NCI-H69 (cell line): ENCODE measurements at places on chromosomes 4 and X.

GRCh38 chrX:115912372-115912897 is 258.1 kb upstream of the AGTR2 start:
- DNase-seq = no peak

- DNase-seq = peak; percentile 68
Observed at GRCh38 chr4:128288689-128289106, 1.1 kb upstream of the PGRMC2 start.

DNA sequence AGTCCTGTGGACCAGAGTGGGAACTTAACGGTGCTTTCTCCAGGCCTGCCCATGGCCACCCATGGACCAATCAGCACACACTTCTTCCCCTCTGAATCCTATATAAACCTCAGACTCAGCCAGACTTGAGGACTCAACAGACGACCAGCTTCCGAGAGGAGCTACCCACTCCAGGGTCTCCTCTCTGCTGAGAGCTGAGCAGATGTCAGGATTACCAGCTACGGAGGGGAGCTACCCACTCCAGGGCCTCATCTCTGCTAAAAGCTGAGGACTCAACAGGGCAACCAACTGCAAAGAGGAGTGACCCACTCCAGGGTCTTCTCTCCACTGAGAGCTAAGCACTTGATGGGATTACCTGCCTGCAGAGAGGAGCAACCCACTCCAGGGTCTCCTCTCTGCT is 80.0 kb upstream of the DDX60 start:
- no peak for DNase-seq

DNA sequence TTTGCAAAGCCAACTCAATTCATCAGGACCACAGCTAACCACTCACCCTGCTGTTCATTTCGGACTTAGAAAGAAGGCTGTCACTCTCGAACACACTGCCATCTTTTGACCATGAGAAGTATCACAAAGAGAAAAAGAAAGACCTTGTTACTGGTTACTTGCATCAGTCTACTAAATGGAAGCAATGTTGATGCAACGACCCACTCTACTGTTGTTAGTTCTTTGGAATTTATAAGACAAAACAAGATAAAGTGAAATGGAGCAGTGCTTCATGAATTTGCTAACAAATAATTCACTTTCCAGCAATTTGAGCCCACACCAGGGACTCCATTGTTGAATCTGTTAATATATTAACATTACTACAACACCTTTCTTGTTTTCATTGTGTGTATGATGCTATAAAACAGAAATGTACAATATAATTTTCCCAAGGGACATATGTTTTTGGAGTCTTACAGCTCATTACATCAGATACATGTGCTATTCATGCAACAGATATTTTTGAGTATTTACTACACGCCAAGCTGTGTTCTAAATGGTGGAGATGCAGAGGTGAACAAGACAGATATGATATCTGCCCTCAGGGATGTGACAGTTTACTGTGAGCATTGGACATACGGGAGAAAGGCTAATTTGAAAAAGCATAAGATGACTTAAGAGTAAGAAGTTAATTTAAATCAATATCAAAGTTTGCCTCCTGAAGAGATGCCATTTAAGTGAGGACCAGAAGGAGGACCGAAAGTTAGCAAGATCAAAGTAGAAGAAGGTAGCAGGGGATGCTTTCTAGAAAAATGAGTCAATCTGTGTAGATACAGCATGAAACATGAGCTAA is 87.2 kb downstream of the AREG start:
- peak; percentile 29 for DNase-seq

- DNase-seq = no peak
Observed at GRCh38 chr4:24070117-24070516, 180.3 kb upstream of the PPARGC1A start.

GRCh38 chr4:24094726-24095125 is 204.9 kb upstream of the PPARGC1A start:
- no peak for DNase-seq

GRCh38 chr4:94238160-94238559 is 30.5 kb downstream of the SMARCAD1 start:
- no peak for DNase-seq

GRCh38 chr4:44194365-44194764 is 254.2 kb downstream of the KCTD8 start:
- no peak for DNase-seq

GRCh38 chr4:188955066-188955465 is 815.8 kb downstream of the TRIML1 start:
- DNase-seq = no peak

GRCh38 chrX:115047715-115048114 is 30.3 kb upstream of the IL13RA2 start:
- DNase-seq = no peak

DNA sequence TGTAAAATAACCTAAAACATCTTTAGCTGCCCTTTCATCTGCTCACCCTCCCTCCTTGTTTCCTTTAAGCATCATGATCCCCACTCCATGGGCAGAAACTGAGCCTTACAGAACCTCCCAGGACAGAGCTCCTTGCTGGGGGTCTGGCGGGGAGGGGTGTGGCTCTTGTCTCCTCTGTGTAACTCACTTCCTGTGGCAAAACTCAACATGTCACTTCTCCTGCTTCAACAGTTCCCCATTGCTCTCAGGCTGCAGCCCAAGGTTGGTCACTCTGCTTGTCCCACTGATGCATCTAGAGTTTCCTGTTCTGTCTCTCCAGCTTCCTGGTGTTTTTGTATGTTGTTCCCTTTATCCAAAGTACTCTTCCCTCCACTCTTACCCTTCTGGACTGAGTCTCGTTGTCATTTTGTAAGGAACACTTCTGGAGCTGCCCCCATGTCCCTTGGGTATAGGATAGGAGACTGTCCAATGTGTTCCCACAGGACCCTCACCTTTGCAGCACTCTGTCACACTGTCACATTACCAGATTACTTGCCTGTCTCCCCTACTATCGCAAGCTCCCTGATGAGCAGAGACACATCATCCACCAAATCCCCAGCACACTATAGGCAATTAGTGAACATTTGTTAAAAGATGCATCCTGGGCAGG is 19.6 kb downstream of the TMEM31 start:
- DNase-seq = peak; percentile 28

- DNase-seq = peak; percentile 2
Observed at GRCh38 chrX:44570522-44570921, 27.9 kb upstream of the FUNDC1 start.

GRCh38 chrX:19810802-19811201 is 76.6 kb downstream of the SH3KBP1 start:
- no peak for DNase-seq

DNA sequence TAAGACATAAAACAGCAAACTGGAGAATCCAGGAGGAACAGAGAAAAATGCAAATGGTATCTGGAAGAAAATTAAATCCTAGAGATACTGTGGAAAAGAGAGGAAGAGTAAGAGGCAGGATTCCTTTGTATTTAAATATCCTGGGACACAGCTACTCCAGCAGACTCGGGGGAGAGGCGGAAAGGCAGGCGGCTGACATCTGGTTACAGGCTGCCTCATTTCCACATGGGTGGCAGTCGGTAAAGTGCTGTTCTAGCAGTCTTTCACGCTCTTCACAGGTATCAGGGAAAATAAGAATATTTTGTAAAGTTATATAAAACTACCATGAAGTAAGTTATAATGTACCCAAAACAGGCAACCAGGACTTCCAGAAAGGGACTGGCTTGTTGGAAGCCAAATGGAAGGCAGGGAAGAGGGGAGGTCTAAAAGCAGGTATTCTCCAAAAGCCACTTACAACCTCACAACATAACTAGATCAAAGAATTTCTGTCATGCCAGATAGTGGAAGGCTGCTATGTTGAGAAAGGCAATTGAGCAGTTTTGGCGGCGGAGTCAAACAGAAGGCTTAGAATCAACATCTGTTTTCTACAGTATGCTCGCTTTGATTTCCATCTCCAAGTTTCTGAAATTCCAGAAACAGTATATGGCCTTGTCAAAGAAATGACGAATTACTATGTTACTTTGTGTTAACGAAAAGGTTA is 1.3 kb upstream of the TIGD2 start:
- peak; percentile 40 for DNase-seq

GRCh38 chrX:41478381-41478911 is 31.3 kb downstream of the NYX start:
- DNase-seq = no peak

DNA sequence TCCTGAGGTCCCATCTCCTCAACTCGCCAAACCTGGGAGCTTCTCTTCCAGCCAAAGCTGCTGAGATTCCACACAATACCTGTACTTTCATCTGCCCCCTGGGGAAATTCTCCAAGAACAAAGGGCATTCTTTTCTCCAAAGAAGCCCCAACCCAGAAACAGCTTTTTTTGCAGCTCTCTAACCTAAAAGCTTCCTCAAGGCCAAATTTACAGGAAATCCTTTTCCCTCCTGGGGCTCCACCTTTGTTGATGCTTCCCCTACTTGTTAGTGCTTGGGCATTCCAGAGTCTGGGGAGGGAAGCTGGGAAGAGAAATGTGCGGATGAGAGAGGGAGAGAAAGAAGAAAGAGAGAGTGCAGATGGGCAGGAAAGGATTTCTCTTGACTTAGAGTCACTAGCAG is 24.3 kb downstream of the ZBTB33 start:
- no peak for DNase-seq

DNA sequence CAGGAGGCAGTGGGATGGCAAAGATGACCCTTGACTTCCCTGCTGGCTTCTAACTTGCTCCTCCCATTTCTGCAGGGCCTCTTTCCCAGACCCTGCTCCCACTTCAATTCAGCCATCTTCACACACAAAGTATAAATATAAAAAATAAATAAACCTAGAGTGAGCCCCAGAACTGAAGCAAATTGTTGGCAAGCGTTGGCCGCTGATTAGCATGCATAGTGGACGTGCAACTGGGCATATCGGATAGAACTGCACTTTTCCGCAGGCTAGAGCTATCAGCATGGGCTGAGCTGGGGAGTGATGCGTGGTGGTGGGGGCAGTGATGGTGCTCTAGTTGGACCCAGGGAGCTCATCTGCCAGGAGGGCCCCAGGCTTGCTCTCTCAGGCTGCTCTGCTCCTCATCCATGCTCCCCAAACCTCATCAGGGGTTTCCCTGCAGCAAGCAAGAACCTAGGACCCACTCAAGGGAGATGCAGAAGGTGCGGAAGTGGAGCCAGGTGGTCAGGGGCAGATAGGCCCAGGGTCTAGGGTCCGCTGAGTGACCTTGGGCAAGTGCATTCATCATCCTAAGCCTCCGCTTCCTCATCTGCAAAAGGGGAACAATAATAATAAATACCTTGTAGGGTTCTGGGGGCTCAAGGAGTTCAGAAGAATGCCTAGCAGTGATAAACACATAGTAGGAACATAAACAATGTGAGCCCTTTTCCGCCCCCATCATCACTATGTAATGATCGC is 146.8 kb upstream of the PJA1 start:
- DNase-seq = no peak

DNA sequence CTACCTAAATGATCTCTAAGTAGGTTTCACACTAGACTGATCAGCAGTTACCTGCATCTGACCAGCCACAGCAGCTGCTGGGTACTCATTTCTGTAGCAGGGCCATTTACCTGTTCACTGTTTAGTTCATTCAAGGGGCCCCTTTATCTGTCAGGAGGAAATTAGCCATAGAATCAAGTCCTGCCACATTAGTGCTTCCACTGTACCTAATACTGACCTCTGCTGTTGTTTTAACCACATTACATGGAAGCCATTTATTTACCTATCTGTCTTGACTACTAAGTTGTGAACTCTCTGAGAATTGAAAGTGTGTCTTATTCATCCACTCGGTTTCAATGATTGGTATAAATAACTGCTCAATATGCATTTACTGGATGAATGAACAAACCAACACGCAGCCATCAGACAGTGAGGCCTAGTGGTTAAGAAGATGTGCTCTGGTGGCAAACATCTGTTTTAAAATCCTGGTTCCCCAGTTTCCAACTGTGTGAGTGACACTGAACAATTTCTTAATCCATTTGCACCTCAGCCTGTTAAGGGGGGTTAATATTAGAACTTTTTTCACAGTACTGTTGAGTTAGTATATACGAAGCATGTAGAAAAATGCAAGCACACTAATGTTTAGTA is 30.0 kb upstream of the ANXA5 start:
- peak; percentile 43 for DNase-seq

DNA sequence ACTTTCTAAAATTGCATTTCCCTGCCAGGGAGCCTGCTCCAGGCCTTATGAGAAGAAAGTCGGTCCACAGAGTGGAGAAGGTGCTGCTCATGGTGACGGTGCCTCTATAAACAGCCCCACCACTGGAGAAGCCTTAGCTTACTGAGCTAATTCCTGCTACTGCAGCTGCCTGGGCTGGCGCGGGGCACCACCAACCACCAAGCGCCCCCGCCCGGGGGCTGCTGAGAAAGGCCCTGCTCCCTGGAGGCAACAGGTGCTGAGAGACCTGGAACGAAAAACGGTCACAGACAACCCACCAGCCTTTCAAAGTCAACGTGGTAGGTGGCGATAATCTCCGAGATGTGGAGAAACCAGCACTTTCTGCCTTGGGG is 2.9 kb downstream of the HCFC1 start:
- DNase-seq = no peak

- no peak for DNase-seq
Observed at GRCh38 chr4:166174717-166175490, 301.9 kb downstream of the TLL1 start.

GRCh38 chr4:144906181-144906925 is 191.6 kb downstream of the ANAPC10 start:
- DNase-seq = no peak

DNA sequence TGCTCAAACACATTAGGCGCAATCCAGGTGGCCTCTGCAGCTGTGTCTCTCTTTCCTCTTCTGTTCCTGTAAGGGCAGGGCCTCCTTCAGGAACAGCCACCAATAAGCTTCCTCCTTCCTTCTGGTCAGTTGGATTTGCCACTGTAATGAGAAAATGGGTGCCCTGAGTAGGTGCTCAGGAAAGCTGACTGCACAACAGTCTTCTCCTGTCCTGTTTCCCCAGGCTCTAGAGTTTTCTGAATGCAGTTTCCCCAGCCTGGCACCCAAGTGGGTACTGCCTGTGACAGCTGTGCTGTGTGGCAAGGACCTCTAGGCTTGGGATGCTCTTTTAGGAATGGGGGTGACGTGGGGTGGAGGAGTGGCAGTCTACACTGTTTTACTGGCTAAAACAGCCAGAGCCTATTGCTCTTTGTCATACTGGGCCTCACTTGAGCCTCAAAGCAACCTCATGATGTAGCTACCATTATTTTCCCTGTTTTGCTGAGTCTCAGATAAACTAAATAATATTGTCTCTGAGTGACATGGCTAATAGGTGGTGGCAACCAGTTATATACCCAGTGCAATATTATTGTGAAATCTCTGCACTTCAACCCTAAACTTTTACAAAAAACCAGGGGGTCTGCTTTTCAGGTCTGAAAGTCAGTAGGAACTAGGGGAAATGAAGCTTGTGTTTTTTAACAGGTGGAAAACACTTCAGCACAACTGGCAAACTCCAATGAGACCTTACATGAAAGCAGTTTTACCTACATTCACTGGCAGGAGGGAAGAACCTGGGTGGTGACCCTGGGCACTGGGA is 1.2 kb downstream of the CXCL2 start:
- no peak for DNase-seq

- DNase-seq = peak; percentile 51
Observed at GRCh38 chr4:31390849-31391248, 670.7 kb downstream of the PCDH7 start.

- no peak for DNase-seq
Observed at GRCh38 chr4:77314697-77315096, 157.7 kb downstream of the CCNG2 start.

DNA sequence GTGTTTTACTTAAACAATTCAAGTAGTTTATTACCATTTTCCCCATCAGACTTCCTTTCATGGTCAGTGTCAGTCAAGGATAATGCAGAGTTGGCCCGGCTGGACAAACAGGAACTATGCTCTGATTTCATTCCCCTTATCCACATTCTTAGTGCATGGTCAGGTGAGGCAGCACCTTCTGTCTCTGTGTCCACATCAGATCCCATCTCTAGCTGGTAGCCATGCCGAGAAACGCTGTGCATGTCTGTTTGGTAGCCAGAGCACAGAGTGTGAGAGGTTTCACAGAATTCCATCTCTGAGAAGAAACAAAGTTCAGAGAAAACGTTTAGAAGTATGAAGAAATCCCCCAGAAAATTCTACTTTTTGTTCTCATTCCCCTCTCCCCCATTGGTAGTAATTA is 423.7 kb upstream of the TEX13C start:
- peak; percentile 74 for DNase-seq
